ENCODE measurements at places on chromosomes 13 and 19.

GRCh38 chr19:58557221-58558065 is 968 bp downstream of the UBE2M start:
- no peak for DNase-seq

DNA sequence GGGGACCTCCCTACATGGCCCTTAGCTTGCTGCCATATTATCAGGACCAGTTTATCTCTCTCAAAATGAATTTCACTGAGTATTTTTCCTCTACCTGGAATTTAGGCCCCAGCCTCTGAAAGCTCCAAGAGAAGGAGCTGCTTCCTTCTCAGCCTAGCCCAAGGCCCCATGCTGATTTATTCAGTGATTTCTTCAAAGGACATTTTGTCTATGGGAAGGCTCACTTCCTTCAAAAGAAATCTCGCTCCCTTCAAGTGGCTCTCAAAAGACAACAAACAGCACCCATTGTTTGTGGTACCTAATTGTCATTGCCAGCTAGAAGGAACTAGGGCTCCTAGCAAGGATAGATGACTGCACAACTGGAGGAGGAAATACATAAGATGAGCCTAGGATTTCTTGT is 172.4 kb downstream of the SLC7A1 start:
- no peak for DNase-seq

DNA sequence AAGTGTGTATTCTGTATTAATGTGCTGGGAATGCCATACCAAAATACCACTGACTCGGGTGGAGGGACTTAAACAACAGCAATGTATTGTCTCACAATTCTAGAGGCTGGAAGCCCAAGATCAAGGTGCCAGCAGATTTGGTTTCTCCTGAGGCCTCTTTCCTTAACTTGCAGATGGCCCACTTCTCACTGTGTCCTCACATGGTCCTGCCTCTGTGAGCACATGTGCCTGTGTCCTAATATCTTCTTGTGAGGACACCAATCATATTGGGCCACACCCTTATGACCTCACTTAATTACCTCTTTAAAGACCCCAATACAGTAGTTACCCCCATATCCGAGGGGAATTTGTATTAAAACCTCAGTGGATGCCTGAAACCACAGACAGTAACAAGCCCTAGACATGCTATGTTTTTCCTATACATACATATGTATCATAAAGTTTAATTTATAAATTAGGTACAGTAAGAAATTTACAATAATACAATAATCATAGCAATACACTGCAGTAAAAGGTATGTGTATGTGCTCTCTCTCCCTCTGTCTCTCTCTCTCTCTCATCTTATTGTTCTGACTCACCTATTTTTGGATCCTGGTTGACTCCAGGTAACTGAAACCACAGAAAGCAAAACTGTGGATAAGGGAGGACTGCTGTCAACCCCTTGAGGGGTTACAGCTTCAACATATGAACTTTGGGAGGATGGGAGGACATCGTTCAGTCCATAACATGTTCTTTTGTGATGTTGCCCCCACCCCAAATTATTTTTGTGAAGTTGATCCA is 174.3 kb downstream of the IRS2 start:
- no peak for DNase-seq

DNA sequence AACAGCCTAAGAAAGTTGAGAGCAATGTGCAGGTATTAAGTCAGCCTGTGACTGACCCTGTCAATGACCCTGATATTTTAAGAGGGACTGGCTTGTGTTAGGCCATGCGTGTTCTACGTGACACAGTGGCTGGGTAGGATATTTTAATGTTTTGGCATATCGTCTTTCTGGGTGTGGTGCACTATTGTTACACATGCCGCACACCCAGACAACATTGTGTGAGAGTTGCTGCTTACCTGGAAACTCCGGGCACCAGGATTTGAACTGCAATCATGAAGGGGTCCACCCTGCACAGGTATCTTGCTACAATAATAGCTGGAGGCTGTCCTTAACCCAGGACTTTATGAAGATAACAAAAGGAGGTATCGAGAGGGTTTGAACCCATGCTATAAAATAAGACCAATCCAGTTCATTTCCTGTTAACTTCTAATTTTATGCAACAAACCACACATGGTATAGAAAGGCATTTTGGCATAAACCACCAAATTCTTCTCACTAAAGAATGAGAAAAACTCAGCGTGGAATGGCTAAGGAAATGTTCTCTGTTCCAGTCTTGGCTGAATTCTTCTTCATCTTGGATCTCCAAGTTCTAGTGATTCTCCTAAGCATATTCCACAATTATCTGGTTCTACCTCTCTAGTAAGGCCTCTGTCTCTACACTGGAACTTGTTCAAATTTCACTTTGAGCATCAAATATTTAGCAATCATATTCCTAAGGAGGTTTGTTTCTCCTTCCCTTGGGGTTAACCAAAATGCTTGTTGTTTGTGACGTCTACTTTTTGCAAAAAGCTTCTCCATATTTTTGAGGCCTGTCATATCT is 38.7 kb upstream of the POMP start:
- DNase-seq: no peak

GRCh38 chr13:102395174-102395573 is 6.7 kb downstream of the FGF14 start:
- no peak for DNase-seq

- no peak for DNase-seq
Observed at GRCh38 chr13:49271264-49271663, 23.5 kb downstream of the CDADC1 start.

- DNase-seq: no peak
Observed at GRCh38 chr13:33052506-33053280, 36.5 kb downstream of the KL start.

- DNase-seq: no peak
Observed at GRCh38 chr19:7879111-7879807, 5.1 kb upstream of the PRR36 start.

DNA sequence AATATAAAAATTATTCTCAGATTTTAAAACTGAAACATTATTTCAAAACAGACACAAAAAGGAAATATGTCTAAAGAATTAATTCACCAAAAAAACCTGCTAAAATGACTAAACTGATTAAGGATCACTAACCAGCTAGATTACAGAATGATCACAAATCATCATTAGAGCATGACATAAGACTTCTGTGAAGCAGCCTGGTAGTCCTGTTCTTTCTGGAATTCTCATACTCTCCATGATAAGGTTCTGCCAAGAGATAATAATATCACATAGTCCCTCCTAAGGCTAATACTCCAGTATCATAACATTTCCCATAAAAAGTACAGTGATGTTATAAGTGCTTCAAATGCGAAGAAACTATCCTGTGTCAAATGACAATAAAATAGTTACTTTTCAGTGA is 1814.9 kb downstream of the SLITRK5 start:
- DNase-seq: no peak

- peak; percentile 22 for DNase-seq
Observed at GRCh38 chr13:21625366-21625765, 21.4 kb upstream of the MICU2 start.

DNA sequence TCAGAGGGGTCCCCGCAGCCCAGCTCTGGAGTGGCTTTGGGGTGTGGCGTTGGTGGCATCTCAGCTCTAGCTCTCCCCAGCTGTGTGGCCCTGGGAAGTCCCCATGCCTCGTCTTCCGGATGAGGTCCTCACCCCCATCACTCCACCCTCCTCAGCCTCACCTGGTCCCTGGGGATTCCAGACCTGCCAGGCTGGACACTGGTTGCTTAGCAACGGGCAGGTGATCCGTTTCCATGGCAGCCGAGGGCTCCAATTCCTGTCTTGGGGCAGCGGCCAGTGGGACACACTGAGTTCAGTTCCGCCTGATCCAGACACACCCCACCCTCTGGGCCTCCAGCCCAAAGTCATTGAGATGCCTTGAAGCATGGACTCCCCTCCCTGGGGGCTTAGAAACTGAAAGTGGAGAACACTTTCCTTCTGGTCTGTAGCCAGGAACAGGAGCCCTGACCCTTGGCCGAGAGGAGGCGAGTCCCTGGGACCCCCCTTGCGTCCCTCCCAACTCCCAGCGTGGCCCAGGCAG is 7.7 kb upstream of the MISP start:
- DNase-seq: no peak

DNA sequence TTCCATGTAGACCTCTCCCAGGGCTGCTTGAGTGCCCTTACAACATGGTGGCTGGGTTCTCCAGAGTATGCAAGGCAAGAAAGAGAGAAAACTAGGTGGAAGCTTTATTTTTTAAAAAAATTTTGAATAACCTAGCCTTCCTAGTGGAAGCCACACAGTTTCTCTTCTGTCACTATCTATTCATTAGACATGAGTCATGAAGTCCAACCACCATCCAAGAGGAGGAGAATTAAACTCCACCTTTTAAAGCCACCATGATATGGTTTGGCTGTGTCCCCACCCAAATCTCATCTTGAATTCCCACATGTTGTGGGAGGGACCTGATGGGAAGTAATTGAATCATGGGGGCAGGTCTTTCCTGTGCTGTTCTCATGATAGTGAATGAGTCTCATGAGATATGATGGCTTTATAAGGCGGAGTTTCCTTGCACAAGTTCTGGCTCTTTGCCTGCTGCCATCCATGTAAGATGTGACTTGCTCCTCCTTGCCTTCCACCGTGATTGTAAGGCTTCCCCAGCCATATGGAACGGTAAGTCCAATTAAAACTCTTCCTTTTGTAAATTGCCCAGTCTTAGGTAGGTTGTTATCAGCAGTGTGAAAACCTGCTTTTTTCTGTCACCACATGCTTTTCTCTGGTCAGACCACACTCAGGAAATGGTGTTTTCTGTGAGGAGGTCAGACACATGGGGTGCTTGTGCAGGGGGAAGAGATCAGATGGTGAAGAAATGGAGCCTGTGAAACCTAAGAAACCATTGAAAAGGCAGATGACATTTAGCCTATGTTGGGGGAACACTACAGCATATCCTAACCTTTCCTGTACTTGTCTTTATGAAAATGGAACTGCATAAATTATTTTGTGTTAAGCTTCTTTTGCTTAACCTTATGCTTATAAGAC is 57.7 kb downstream of the ANKRD10 start:
- no peak for DNase-seq

DNA sequence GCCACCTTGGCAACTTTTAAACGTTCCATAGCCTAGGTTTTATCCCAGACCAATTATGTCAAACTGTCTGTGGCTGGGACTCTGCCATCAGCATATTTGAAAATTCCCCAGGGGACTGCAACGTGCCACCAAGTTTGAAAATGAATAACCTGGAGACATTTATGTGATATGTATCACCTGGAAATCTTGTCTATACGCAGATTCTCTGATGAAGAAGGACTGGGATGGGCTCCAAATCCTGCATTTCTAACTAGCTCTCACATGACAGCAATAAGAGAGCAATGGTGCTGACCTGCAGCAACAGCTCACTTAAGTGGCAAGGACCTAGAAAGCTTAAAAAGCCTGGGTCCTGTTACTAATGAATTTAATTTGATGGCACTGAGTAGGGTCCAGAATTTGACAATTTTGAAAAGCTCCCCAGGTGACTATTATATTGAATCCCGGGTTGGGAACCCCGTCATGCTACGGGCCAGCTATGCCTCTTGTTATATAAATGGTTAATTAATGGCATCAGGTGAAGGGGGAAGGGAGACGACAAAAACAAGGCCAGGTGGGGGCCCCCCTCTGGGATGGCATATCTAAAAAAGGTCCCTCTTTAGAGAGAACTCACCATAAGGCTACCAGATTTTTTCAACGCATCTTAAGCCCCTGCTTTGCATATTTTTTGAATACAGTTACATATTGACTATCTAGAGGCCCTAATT is 213.7 kb downstream of the ZIC5 start:
- no peak for DNase-seq

DNA sequence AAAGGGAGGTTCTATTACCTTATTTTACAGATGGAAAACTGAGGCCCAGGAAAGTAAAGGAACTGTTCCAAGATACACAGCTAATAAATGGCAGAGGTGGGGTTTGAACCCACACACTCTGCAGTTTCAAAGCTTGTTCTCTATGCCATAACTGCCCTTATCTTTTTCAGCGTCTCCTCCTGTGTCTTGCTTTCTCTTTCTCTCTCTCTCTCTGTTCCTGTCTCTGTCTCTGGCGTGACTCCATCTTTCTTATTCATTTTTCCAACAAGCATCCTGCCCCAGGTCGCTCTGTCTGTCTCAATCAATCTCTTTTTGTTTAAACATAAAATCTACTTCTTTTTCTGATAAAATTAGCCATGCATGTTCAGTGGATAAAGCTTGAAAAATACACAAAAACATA is 3.2 kb upstream of the IFNL4 start:
- no peak for DNase-seq

GRCh38 chr19:4393947-4394590 is 6.3 kb downstream of the SH3GL1 start:
- no peak for DNase-seq

DNA sequence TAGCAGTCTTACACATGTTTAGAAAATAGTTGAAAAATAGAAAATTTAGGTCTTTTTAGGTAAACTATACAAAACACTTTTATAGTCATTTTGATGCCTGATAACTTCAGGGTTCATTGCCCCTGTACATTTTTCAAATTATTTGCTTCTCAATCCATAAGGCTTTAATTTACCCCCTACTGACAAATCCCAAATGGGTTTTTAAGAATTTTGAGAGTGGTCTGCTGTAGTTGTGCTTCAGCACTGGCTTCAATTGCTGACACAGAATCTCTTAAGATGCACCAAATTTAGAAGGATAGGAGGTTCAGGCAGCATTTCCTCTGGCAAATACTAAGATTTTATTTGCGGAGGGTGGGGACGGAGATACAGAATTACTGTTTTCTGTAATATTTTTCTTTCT is 89.4 kb downstream of the PCCA start:
- no peak for DNase-seq

DNA sequence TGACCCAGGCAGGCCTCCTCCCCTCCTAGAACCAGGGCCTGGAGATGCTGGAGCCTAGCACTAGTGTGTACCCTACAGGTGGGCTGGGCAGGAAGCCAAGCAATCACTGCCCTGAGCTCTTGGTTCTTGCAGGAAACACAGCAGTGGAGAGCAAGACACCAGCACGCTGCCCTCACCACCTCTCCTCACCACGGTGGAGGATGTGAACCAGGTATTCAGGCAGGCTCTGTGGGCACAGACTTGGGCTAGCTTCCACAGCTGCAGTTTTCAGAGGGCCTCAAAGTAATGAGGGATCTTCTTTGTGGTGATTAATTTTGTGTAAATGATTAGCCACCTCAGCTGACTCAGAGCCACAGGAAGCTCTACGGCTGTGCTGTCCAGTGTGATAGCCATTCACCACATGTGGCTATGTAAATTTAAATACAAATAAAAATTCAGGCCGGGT is 13.6 kb upstream of the GPI start:
- DNase-seq: no peak

DNA sequence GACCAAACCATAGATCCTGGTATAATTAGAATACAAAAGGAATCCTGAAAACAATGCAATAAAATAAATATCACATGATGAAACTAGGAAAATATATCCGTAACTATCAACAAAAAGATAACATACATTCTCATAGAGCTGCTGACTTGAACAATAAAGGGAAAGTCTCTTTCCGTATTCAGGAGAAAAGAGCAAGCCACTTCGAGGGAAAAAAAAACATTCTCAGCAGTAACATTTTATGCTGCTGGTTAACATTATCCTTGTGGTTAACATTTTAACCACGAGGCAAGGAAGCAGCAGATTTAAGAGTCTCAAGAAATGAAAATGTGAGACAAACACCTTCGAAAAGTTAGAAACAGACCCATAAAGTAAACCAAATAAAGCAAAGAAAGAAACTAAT is 25.8 kb downstream of the NALCN start:
- no peak for DNase-seq

- DNase-seq: no peak
Observed at GRCh38 chr19:58544591-58545285, 874 bp downstream of the TRIM28 start.

GRCh38 chr13:73521985-73522524 is 463.2 kb downstream of the KLF5 start:
- no peak for DNase-seq
